ENCODE measurements at places on chromosomes 11 and 22.

GRCh38 chr11:1017269-1018005 is 19.1 kb downstream of the MUC6 start:
- peak; percentile 16 for DNase-seq

DNA sequence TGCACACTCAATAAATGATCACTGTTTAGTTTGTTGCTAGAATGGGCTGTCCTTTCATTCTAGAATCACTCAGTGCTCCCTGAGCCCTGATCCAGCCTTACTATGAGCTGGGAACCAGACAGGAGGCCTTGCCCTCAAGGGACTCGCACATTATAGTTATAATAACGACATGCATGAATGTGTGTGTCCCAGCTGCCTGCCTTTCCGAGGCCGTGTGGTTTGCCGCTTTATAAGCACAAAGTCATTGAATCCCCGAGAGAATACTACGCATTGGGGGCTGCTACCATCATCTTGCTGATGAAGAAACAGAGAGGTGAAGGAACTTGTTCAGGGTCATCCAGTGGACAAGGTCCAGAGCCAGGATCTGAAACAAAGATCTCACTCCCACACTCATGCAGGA is 75.7 kb downstream of the NFAM1 start:
- DNase-seq = no peak

DNA sequence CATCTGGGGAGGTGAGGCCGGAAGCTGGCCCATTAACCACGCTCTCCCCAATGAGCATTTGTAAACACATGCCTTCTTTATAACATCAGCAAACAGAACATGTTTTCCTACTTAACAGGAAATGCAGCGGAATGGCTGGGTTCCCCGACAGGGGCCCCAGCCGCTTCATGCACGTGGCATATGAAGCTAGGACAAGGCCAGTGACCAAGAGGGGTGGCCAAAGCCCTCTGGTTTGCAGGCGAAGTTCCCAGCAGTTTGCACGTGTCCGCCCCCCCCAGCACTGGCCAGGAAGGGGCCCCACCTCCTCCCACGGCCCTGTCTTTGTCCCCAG is 38.7 kb upstream of the LINC01488 start:
- DNase-seq = peak; percentile 62

- no peak for DNase-seq
Measured at GRCh38 chr22:38187413-38188212, 6.0 kb upstream of the PLA2G6 start.

DNA sequence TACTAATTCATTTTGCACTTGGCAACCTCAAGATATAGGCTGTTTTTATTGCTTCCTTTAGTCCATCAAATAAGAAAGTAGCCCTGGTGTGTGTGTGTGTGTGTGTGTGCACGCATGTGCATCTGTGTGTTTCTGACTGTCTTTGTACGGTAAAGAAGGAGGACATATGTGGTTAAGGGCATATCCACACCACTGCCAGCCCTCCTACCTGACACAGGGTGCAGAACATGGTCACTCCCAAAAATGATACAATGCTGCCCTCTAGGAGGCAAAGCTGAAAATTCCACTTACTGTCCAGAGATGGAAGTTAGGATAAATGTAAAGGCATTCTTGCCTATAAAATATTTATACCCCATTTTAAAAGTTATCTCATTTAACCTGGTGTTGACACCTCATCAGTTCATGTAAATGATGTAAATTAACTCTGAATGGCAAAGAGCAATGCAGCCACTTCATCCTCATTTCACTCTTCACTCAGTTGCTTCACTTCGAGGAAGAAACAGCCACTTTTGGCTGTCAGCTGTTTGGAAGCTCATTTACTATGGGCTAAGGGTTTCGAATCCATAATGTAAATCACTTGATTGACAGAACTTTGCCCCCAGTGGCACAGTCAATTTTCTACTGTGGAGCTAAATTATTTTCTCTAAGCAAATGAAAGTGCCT is 83.1 kb upstream of the MTNR1B start:
- DNase-seq = peak; percentile 61

DNA sequence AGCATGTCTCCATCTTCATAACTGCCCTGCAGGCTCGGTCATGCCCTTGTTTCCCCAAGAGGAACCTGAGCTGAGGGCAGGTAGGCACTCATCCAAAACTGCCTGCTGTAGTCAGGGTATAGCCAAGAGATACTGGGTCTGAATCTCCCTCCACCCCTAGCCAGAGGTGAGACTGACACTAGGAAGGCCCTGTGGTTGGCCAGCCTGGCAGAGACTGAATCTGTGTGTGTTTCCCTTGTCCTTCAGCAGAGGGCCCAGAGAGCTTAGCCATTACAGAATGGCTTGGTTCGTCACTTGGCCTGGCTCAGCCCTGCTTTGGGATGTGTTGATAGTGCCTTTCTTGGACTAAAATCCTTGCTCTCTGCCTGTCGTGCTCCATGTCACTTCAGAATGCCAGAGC is 79.3 kb upstream of the SUSD2 start:
- DNase-seq = no peak
